Stimulated activated CD4-positive, alpha-beta T cell treated with anti-CD3 and anti-CD28 coated beads, TNF-alpha, amount 100 ng/mL, for 24 hours (primary cell): ENCODE measurements at places on chromosomes 11 and 22.

DNA sequence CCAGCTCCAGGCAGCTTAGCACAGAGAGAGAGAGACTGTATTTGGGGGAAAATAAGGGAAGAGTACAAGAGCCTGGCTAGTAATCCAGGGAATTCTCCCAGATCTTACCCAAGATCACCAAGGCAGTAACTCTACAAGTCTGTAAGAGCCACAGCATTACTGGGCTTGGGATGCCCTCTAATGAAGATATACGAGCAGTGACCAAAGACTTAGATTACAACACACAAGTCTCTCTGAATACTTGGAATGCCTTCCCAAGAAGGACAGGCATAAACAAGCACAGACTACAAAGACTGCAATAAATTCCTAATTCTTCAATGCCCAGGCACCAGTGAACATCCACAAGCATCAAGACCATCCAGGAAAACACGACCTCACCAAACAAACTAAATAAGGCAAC, 17.7 kb downstream of the DNAJC24 start:
- no peak for DNase-seq

GRCh38 chr11:113960702-113961330, 14.1 kb upstream of the HTR3A start:
- DNase-seq = no peak

DNA sequence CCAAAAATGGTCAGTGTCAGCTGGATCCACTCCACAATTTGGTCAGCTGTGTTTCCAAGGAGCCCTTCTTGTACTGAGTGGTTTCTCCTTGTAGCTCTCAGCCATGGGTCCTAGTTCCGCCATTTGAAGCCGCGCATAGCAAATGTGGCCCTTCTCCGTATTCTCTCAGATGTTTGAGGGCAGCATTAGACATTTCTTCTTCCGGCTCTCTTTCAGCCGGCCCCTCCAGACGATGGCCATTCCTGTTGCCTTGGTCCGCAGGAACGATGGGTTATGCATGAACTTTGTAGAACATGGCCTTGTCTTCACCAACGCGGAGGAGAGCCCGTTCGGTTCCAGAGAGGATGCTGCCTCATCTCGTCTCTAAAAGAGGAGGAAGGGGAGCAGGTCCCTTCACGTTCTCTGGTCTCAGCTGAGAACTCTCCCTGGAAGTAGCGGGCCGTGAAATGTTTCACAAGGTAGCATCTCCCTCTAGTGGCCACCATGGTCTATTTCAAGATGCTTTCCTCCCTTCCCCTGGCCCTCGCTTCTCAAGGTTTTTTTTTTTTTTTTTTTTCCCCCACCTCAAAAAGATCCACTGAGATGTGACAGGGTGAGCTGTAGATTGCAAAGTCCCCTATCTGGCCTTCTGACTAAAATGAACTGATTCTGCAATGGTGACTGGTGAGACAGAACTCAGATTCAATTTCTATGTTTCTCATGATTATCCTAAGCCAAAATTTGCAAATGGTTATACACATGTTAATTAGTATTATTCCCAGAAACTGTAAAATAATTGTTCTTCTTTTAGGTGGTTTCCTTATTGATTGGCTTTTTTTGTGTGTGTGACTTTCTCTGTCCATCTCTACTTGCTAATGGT, 19.8 kb upstream of the PLET1 start:
- peak; percentile 33 for DNase-seq

- DNase-seq = no peak
Observed at GRCh38 chr11:132520199-132520598, 1012.1 kb downstream of the OPCML start.

DNA sequence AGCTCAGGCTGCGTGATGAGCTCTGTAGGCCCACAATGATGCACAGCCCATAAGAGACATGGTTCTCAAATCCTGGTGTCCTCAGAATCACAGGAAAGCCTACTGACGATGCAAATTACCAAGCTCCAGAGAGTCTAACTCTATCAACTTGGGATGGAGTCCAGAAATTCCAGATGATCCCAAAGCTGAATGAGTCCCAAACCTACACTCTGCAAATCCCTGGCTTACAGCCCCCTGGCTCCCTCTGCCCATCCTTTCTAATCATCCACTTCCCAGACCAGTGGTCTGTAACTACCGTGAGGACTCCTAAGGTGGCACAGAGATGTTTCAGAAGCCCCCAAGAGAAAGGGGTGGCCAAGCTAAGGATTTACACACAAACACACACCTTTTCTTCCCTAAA, 13.5 kb downstream of the ARFGAP2 start:
- DNase-seq = no peak

DNA sequence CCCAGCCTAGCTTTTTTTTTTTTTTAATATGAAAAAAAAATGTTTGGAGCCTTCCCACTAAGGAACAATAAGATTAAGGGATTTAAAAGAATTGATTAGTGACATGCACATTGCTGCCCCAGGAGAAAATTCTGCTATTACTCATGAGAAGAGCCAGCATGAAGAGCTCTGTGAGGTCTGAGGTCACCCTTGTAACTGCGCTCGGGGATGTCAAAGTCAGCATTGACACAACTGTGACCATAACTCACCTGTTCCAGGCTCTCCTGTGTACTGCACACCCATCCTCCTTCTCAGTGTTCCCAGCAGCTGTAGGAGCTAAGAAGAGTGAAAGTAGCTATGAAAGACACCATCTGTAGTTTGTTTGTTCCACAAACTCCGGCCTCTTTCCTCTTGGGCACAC, 109.8 kb upstream of the FGF3 start:
- no peak for DNase-seq

DNA sequence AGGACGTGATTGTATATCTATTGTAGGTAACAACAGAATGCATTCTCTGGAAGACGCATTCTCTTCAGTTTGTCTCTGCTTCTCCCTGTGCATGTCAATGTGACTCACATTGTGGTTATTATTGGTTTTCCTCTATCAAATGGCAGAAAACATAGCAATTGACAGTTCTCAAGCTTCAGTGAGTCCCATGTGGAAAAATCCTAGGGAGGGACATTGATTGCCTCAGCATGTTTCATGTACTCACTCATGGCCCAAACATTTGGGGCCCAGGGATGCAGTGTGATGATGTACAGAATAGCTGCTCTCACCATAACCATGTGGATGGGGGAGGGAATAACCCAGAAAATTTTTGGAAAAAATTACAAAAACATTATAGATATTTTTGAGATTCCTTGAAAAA, 9.3 kb upstream of the ARL14EP start:
- no peak for DNase-seq

- no peak for DNase-seq
Observed at GRCh38 chr11:810040-810567, 337 bp downstream of the RPLP2 start.

DNA sequence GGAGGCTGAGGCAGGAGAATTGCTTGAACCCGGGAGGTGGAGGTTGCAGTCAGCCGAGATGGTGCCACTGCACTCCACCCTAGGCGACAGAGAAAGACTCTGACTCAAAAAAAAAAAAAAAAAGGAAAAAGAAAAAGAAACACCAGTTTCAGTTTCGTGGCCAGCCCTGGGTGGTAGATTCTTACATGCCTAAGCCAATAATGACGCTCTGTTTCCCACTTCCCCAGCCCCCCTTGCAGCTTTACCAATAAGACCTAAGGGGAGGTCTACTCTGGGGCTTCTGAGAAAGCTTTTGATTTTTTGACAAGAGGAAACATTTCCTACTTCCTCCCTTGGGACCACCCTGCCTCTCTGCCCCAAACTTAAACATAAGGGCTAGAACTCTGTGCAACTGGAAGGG, 30.0 kb upstream of the PTPRJ start:
- peak; percentile 14 for DNase-seq

- no peak for DNase-seq
Observed at GRCh38 chr22:36809351-36809750, 7.5 kb downstream of the PVALB start.

DNA sequence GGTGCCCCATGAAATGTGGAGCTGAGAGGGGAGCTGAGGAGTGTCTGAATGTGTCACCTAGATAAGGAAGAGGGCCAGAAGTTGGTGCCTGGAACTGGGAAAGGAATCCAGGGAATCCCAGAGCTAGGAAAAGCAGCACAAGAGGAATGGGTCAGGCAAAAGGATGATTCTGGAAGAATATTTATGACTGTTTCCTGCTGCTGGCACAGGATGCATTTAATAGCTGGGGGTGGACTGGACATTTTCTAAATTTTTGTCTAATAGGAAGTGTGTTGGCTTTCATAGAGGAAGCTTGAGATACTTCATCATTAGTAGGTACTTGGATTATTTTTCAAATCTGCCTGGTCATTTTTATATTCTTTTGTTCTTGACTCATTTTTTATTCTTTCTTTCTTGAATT, 17.4 kb upstream of the MRGPRX2 start:
- DNase-seq = no peak

GRCh38 chr11:118238421-118238820, 13.6 kb upstream of the JAML start:
- DNase-seq = no peak

- no peak for DNase-seq
Observed at GRCh38 chr11:29518389-29519174, 498.2 kb downstream of the KCNA4 start.

GRCh38 chr22:38753948-38754750, 1.6 kb downstream of the SUN2 start:
- DNase-seq = no peak

DNA sequence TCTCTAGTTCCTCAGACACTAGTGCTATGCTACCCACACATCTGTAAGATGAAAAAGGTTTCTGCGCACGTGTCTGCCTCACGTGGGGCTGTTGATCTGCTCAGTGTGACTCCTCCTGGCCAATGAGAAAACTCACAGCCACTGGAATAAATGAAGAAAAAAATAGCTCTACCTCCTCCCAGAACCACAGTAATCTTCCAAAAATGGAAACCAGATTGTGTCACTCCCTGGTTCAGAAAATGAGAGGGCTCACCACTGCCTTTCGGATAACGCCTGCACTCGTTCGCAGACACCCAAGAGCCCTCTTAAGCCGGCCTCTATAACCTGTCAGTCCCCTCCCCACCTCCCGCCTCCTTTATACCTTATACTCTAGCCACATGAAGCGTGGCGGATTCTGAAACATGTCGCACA, 5.1 kb downstream of the APBB1 start:
- DNase-seq = peak; percentile 44

DNA sequence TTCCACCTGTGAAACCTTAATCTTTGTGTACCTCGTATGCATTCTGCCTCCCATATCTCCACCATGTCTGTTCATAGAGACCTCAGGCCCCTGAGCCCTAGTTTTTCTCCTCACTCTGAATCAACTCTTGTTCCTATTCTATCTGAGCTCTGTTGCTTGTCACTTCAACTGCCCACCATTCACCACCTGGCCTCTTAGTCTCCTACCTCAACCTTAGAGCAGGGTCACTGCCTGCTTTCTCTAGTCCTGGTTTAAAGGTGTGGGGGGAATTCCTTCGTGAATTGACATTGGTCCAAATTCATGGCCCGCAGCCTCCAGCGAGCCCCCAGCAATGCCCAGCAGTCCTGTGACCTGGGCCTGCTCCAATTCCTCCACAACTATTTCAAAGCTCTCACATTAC, 39.4 kb upstream of the TUB start:
- DNase-seq = no peak

GRCh38 chr11:118074785-118075184, 2.1 kb upstream of the TMPRSS4 start:
- DNase-seq = no peak
